Left colon (tissue), 2 donors: ENCODE measurements at places on chromosomes 7 and 10. TPM values are rescaled to one million over a fixed set of nuclear protein-coding genes. Genes with fewer than 3 reads are reported as not detected.

DNA sequence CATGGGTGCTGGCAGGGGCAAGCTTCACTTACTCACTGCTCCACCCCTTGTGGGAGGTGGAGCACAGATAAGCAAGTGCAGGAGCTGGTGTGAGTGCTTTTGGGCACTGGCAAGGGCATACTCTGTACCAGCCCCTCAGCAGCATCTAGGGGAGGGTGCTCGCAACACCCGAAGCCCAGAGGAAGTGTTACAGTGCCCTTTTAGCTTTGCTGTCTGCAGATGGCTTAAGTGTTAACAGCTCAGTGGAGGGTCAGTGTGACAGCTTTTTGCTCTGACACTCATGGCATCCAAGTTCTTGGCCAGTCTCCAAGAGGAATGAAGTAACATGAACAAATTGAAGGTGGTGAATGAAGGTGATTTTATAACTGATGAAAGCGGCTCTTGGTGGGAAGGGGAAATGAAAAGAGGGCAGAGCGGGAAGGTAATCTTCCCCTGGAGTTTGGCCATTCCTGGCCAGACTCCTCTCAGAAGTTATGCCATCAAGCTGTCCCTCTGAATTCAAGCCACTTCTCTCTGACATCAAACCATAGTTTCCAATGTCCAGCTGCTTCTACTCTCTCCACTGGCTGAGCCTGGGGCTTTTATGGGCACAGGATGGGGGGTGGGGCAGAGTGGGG, 862.5 kb downstream of the KCNMA1 start:
- DNase-seq: no peak

DNA sequence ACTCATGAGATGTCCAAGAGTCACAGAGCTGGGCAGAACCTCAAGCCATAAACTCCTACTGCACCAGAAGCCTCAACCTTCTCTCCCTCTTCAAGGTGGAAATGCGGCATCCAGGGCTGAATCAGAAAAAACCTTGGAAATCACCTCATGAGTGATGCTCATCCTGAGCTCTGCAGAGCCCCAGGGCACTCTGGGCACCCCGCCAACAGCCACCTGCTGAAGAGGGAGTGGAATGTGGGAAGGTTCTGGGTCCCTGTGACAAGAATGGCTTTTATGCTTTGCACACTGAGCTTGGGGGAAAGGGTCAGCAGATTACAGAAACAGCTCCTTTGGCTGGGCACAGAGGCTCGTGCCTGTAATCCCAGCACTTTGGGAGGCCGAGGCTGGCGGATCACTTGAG, 18.8 kb downstream of the NUDT1 start:
- no peak for DNase-seq

GRCh38 chr10:78634835-78635234, 433.9 kb upstream of the ZMIZ1 start:
- DNase-seq: no peak

DNA sequence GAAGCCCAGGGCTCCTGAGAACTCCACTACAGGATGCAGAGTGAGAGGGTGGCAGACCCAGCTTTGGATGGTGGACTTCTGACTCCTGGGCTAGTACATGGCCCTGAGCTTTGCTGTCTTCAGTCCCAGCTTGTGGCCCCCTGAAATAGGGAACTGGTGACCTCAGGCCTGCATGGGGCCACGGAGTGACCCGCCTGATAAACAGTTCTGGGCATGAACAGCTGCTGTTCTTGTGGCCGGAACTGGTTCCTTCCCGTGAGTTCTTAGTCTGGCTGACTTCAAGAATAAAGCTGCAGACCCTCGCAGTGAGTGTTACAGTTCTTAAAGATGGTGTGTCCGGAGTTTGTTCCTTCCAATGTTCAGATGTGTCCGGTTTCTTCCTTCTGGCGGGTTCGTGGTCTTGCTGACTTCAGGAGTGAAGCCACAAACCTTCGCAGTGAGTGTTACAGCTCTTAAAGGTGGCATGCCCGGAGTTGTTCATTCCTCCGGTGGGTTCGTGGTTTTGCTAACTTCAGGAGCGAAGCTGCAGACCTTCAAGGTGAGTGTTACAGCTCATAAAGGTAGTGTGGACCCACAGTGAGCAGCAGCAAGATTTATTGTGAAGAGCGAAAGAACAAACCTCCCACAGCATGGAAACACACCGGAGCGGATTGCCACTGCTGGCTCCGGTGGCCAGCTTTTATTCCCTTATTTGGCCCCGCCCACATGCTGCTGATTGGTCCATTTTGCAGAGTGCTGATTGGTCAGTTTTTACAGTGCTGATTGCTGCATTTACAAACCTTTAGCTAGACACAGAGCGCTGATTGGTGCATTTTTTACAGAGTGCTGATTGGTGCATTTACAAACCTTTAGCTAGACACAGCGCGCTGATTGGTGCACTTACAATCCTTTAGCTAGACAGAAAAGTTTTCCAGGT, 268.0 kb downstream of the ZEB1 start:
- peak; percentile 38 for DNase-seq

GRCh38 chr10:18665815-18666558, 6.8 kb downstream of the ARL5B start:
- DNase-seq: no peak

DNA sequence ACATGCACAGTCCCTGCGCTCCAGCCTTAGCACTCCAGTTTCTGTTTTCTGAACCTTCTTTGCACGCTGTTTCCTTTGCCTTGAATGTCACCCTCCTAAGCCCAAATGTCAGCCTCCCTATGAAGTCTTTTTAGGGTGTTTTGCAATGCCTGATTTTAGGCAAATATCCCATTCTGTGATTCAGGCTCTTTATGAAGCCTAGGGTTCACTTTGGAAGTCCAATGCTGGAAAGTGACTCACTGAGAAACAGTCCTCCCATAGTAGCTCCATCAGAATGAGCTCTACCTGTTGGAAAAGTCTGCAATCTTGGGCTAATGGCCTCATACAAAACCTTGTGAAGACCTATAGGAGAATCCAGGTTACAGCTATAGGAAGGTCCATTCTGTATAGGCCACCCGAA, 5.3 kb downstream of the LAMB4 start:
- no peak for DNase-seq

DNA sequence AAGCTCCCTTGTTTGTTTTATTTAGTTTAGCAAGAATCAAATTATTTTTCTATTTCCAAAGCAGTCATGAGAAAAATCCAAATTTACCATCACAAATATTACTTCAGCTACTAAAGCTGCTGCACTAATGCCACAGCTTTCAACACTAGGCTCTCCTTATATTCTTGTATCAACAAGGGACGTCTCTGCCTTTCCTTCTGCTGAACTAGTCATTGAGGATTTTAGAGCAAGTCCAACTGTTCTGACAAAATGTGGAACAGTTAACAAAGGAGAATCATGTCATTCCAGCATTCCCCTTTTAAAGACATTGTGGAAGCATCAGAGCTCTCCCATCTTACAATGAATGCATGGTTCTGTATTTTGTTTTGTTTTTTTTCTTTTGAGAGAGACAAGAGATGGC, 28.6 kb downstream of the FAM13C start:
- no peak for DNase-seq

DNA sequence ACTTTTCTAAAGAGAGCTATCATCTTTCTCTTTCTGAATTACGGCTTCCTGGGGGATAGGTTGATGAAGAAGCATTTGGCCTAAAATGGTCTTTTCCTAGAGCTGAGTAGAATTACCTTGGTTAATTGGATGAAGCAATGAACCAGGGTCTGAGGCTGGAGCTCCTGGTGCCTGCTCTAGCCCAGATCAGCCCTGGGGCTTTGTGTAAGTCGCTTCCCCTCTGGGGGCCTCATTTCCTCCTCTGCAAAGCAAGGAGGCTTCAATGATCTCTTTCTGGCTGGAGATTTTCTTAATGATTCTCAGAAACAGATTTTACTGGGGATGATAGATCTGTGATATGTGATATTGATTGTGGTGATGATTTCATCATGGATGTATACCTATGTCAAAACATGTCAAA, 3.5 kb upstream of the CPA2 start:
- no peak for DNase-seq

DNA sequence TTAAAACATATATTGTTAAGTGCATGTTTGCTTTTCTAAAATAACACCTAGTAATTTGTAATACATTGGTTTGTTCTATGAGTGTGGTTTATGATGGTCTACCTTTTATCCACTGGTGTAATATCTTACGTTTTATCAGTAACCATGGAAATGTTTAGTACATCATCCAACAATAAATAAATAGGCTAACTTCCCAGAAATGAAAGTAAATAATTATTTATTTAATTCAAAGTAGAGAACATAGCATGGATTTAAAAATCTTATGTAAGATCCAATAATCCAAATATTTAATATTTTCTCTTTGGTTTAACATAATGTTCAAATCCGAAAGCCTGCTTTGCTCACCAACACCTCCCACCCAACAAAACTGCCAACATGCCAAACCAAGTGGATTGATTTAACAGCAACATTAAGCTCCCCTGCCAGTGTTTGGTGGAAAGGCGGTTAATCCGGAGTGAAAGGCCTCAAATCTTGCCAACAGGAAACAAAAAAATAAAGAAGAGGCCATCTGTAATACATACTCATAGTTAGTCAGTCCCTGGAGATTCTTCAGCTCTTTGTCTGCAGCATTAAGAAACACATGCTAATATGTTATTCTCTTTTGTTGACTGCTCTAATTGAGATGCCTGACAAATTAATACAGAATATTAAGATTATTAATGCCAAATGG, 897.8 kb downstream of the CNTNAP2 start:
- DNase-seq: no peak

- DNase-seq: no peak
Measured at GRCh38 chr10:10295537-10295936, 722.1 kb upstream of the CELF2 start.

DNA sequence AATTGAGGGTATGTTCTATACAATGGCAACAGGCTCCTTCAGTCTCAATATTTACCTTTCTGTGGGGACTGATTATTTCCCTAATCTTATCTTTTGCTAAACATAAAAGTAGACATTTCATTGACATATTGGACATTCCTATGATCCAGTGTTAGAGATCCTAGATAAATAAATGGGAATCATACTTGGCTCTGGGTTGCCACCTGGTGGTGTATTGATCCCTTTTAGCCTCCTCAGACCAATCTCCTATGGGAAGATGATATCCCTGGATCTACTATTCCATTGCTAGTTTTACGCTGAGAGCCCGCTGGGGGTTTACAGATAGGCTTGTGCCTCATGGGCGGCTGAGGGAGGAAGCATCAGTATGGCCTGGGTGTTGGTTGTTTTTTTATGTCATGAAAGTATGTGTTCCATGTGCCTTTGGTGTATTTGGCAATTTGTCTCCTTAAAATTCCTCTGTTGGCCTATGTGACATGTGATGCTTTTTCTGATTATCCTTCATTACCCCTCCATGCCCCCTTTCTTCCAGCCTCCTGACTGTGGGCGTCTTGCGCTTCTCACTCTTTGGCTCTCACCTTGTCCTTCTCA, 18.8 kb downstream of the CELF2 start:
- peak; percentile 72 for DNase-seq

DNA sequence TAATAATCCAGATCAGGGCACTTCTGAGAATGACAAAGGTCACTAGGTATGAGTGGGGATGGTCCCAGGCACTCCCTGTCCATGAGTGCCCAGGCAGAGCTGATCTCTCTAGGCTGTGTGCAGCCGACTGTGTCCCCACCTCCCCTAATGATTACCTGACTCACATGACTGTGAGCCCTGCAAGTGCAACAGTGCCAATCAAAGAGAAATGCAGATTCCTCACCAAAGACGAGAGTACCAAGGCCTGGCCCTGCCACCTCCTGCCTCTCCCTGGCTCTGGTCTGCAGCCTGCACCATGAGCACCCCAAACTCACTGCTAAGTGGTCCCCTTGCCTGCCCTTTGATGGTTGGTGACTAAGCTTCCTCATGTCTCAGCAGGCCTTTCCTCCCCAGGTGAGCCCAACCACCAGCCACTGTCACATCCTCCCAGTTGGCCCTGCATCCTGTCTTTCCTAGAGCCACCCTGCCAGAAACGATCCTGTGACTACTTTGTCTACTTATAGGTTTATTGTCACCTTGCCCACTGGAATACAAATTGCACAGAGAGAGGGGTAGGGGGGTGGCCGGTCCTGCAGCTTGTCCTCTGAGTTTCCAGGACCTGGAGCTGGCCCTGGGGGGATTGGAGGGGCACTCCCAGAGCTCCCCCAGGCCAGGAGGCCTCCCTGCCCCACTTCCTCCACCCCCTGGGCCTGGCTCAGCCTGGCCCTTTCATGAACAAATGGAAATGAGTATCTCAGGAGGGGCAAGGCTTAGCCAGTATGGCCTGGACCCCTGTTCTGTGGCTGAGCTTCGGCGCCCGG, 22.4 kb upstream of the GDF10 start:
- no peak for DNase-seq

GRCh38 chr7:68511281-68511680, 1087.0 kb upstream of the AUTS2 start:
- DNase-seq: no peak

- no peak for DNase-seq
Measured at GRCh38 chr10:107930037-107930436, 765.5 kb upstream of the SORCS1 start.

- DNase-seq: no peak
Measured at GRCh38 chr10:576130-576465, 113.4 kb downstream of the DIP2C start.

- peak; percentile 18 for DNase-seq
Measured at GRCh38 chr10:129877773-129878371, 86.2 kb downstream of the EBF3 start.

DNA sequence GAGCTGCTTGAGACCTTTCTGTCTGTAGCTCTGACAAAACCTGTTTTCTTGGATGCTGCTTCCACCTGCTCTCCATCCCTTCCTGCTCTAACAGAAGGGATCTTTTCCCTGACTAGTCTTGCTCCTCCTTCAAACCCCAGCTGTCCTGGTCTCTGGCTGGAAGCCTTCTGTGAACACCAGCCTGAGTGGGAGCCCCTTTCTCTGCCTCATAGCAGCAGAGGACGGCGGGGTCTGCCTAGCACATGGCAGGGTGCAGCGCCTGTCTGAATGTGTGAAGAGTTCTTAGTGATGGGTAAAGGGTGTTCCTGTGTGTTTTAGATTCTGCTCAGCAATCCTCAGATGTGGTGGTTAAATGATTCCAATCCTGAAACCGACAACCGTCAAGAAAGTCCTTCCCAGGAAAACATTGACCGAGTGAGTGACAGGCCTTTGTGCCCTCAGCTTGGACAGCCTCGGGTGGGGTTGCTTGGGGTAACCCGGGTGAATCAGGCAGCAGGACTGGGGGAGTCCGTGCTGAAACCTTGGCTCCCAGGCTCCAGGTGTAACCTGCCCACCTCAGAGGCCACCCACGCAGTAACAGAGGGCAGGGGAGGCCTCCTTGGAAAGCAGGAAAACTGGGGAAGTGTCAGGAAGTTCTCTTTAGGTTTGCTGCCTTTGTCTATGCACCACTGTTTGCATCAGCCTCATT, 34.1 kb downstream of the NUB1 start:
- DNase-seq: no peak

GRCh38 chr10:94524146-94524545, 21.4 kb upstream of the HELLS start:
- no peak for DNase-seq

GRCh38 chr7:22460363-22460988, 39.5 kb downstream of the STEAP1B start:
- no peak for DNase-seq

GRCh38 chr10:4147245-4147644, 362.2 kb upstream of the KLF6 start:
- DNase-seq: no peak

- DNase-seq: no peak
Measured at GRCh38 chr7:94177441-94177840, 173.3 kb upstream of the BET1 start.

GRCh38 chr7:99920149-99920548, 819 bp upstream of the TRIM4 start:
- no peak for DNase-seq

GDF10 gene
- total RNA-seq: 0.67 TPM

LLCFC1 gene
- total RNA-seq: not detected

PCDH15 gene
- 0.27 TPM for total RNA-seq

ZC3HAV1 gene
- total RNA-seq: 35.4 TPM

KDM7A gene
- 31.8 TPM for total RNA-seq

IQUB gene
- total RNA-seq: 0.25 TPM

SNCG gene
- 6.8 TPM for total RNA-seq

AIMP2 gene
- total RNA-seq: 49.8 TPM

SUN3 gene
- not detected for total RNA-seq
